ENCODE measurements at places on chromosomes 16 and 17. TPM values are rescaled to one million over a fixed set of nuclear protein-coding genes. Genes with fewer than 3 reads are reported as not detected.

BFAR gene
- total RNA-seq, result 63.9 TPM

PLA2G10 gene
- not detected for total RNA-seq

LITAF gene
- 41.5 TPM for total RNA-seq

CCDC78 gene
- 4.9 TPM for total RNA-seq

LDHD gene
- 5.0 TPM for total RNA-seq

CES5A gene
- not detected for total RNA-seq

HAS3 gene
- 7.6 TPM for total RNA-seq

KRTAP2-2 gene
- not detected for total RNA-seq

NHERF2 gene
- 76.2 TPM for total RNA-seq

IRX3 gene
- 0.10 TPM for total RNA-seq

DLX4 gene
- total RNA-seq, result not detected

DNAI2 gene
- total RNA-seq, result not detected

ST6GALNAC2 gene
- 0.76 TPM for total RNA-seq

TBC1D28 gene
- total RNA-seq, result not detected

LCMT1 gene
- total RNA-seq, result 90.4 TPM

GABARAP gene
- 153 TPM for total RNA-seq

KCTD19 gene
- under 0.01 TPM for total RNA-seq

VAT1L gene
- total RNA-seq, result 0.17 TPM

ARL5C gene
- total RNA-seq, result not detected

TSPAN10 gene
- total RNA-seq, result 3.6 TPM

TMEM95 gene
- not detected for total RNA-seq

KRTAP9-4 gene
- total RNA-seq, result not detected

EEF2KMT gene
- 16.7 TPM for total RNA-seq

ATMIN gene
- total RNA-seq, result 50.5 TPM

DPEP1 gene
- total RNA-seq, result not detected

C16orf92 gene
- total RNA-seq, result not detected

SAMD14 gene
- total RNA-seq, result 9.7 TPM

MYH8 gene
- total RNA-seq, result not detected

SLC5A10 gene
- total RNA-seq, result not detected

HOXB5 gene
- 0.50 TPM for total RNA-seq

HS3ST3A1 gene
- 0.99 TPM for total RNA-seq

AMZ2 gene
- 68.1 TPM for total RNA-seq

ZFHX3 gene
- 15.2 TPM for total RNA-seq

C16orf95 gene
- 4.6 TPM for total RNA-seq

PLCG2 gene
- total RNA-seq, result 0.07 TPM

KRTAP4-4 gene
- total RNA-seq, result not detected

TBC1D3G gene
- not detected for total RNA-seq

SLFN12L gene
- total RNA-seq, result 0.07 TPM

SALL1 gene
- 1.0 TPM for total RNA-seq

TP53TG3 gene
- not detected for total RNA-seq

FBXL16 gene
- total RNA-seq, result 0.13 TPM

OR1F1 gene
- 0.07 TPM for total RNA-seq

KRTAP1-5 gene
- 1.6 TPM for total RNA-seq

RTN4RL1 gene
- 0.46 TPM for total RNA-seq

COL1A1 gene
- 2,981 TPM for total RNA-seq

FBXO39 gene
- 0.07 TPM for total RNA-seq

TBC1D3D gene
- total RNA-seq, result 0.33 TPM

ITGAD gene
- total RNA-seq, result not detected

MYCBPAP gene
- 1.7 TPM for total RNA-seq

ORC6 gene
- total RNA-seq, result 3.9 TPM

KRT23 gene
- total RNA-seq, result not detected

GJC1 gene
- total RNA-seq, result 40.1 TPM

PROCA1 gene
- total RNA-seq, result 0.85 TPM
